ENCODE measurements at places on chromosomes 2 and 18. TPM values are rescaled to one million over a fixed set of nuclear protein-coding genes. Genes with fewer than 3 reads are reported as not detected.

- H3K27me3 ChIP-seq = no peaks in the 10 kb centered on the region
- H3K27ac ChIP-seq = no peak overlapping the region
- no peaks in the 10 kb centered on the region for H3K36me3 ChIP-seq
- no peaks in the 10 kb centered on the region for H3K4me1 ChIP-seq
Observed at GRCh38 chr18:5065615-5066014, 131.4 kb downstream of the AKAIN1 start.

DNA sequence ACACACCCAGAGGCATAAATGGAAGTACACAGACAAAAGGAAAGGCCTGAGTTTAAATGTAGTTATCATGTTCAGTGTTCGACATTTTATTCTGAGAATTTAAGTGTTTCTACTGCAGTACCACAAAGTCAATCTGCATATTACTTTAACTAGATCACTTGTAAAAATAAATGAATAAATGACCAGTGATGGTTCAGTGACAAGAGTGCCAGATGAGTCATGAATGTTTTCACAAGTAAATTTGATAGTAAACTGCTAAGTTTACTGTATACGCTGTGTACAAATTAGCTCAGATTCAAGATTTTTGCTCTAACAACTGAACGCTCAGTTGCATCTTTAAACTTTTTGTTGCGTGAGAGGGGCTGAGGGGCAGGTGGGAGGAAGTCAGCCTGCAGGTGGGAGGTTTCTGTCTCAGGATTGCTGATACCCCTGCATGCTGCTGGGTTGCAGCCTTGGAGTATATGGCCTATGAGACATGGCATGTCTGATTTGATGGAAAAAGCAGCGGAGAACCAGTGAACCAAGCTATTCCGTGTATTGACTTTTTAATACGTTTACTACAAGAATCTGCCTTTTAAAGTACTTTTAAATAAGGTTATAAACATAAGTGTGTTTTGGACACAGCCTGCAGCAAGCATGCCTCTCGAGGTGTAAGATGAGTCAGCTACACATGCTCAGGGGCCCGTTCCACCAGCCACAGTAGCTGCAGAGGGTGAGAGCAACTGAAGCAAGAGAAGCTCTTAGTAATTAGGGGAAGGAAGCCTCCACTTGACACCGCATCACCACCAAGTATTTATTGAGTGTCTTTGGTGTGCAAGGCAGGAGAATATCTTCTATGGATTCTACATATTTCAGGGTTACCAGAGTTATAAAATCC lies 245.1 kb downstream of the NEDD4L start:
- no peak overlapping the region for H3K4me3 ChIP-seq
- no peak overlapping the region for H3K27ac ChIP-seq
- peaks cover 3% of the 10 kb centered on the region for H3K27me3 ChIP-seq
- peak; percentile 65 for DNase-seq
- H3K4me1 ChIP-seq = peaks cover 11% of the 10 kb centered on the region
- no peaks in the 10 kb centered on the region for H3K36me3 ChIP-seq

DNA sequence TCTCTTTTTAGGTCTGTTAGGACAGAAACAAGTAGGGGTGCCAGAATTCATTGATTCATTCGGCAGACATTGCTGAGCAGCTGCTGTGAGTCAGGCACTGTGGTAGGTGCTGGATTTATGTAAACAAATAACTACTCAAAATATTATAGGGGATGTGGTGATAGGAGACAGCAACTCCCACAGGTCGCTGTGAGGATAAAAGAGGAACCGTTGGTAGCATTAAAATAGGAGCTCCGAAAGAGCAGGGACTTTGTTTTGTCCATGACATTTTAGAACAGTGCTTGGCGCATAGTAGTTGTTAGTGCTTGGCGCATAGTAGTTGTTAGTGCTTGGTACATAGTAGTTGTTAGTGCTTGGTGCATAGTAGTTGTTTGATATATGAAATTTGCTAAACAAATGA lies 29.2 kb downstream of the ATP6V1C2 start:
- H3K36me3 ChIP-seq = no peaks in the 10 kb centered on the region
- no peak overlapping the region for H3K4me3 ChIP-seq
- H3K27me3 ChIP-seq = peaks cover 34% of the 10 kb centered on the region
- H3K4me1 ChIP-seq = no peaks in the 10 kb centered on the region
- peak; percentile 40 for DNase-seq

DNA sequence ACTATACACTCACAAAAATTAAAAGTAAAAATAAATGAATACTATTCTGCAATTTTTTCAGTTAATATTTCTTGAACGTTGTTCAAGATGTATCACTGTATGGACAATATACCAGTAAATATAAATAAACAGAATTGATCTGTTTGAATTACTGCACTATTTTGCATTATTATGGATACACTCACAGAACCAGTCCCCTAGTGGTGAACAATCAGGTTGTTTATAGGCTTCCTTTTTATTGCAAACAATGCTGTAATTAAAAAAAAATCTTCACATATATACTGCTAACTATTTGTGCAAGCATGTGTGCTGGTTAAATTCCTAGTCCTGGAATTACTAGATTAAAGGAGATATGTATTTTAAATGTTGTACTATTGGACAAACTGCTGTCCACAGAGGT lies 306.0 kb downstream of the FBXO15 start:
- H3K27ac ChIP-seq = no peak overlapping the region
- H3K4me3 ChIP-seq = no peak overlapping the region
- no peak for DNase-seq
- H3K4me1 ChIP-seq = 0 out of 2 replicates have a peak, but pooled peaks cover 4% of the 10 kb centered on the region
- H3K36me3 ChIP-seq = no peaks in the 10 kb centered on the region
- H3K27me3 ChIP-seq = no peaks in the 10 kb centered on the region

The LIPG gene
- total RNA-seq = under 0.01 TPM
